ENCODE measurements at places on chromosomes 6 and 20.

DNA sequence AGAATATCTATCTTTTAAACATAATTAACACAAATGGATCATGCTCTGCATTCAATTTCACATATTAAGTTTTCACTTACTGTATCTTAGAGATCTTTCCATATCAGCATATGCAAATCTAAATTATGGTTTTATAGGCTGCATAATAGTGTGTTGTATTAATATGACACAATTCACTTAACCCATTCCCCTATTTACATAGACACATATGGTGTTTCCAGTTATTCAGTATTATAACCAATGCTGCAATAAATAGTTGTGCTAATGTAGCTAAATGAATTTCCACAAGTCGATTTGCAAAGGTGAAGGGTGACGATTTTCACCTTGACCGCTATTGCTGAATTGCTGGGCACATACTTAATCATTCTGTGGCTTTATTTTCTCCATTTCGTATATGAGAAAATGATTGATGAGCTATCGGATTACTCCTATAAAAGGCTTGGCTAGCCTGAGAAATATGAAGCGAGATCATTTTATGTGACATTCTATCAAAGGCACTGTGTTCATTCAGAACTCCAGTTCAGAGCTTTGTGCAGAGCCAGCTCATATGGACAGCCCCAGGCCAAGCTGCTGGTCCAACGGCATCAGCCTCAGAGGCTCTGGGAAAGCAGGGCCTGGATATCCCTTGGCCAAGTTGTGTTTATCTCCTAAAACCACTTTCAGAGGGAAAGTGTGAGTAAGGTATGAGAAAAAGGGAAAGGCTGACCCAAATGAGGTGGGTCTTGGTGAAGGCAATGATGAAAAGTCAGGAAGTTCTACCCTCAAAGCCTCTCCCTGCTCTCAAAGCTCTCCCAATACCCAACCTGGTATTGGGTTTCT is 50.8 kb downstream of the GFOD1 start:
- DNase-seq = no peak

- no peak for DNase-seq
Observed at GRCh38 chr6:22636452-22636851, 67.1 kb downstream of the HDGFL1 start.

- DNase-seq = no peak
Observed at GRCh38 chr6:28263922-28264321, 3.0 kb upstream of the ZSCAN26 start.

DNA sequence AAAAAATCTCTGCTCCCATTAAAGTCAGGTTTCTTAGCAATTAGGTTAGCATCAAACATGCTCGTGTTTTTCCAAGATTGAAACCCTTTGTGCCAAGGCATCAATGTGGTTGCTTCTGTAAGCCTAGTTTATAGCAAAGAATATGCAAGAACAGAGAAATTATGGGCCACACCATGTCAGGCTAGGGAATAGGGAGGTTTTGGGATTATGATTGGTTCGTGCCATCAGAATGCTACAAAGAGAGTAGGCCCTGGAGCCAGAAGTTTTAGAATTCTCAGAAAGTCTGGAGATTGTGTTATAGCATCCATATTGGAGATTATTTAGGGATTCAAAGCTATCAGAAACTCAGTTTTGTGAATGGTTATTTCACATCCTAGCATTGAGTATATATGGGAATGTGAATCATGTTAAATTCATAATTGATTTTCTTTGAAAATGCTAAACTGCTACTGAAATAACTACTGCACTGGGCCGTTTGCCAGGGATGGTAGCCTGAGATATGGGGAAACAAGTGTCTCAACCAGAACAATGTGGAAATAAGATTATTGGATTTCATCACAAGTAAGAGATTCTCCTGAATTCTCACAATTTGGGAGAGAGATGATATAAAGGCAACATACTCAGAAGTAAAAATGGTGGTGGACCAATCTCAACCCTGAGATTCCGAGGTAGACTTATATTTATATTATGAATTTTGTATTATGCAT is 45.3 kb downstream of the ZNF292 start:
- DNase-seq = no peak

- DNase-seq = no peak
Observed at GRCh38 chr20:46592580-46593362, 42.3 kb upstream of the OCSTAMP start.

DNA sequence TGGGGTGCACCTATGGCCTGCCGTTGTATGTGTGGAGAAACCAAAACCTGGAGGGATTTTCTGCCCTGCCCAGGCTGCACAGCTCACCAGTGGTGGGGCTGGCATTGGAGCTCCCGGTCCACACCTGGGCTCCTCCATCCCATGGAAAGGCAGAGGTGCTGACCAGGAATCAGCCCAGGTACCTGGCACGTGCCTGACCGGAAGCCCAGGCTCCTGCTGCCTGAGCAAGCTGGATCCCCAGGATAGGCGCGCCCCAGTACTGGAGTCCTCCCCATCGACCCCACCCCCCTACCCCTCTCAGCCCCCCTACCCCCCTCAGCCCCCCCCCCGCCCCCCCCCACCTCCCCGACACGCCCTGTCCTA is 39.9 kb upstream of the HMGA1 start:
- DNase-seq = no peak

DNA sequence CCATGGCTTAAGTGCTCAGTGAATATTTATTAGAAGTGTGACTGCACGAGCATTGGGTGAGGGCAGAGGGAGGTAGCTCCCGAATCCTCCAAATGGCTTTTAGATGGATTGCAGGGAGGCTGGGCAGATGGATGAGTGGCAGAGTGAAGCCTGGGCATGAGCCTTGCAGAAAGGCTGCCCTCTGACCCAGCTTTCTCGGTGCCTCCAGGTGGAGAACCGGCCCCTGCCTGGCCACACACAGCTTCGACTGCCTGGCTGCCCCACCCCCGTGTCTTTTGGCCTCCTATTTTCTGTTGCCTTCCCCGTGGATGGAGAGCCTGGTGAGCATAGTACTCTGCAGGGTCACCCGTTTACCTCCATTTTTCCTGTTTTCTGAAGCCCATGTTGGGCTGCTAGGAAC is 3.4 kb downstream of the VARS2 start:
- DNase-seq = no peak

DNA sequence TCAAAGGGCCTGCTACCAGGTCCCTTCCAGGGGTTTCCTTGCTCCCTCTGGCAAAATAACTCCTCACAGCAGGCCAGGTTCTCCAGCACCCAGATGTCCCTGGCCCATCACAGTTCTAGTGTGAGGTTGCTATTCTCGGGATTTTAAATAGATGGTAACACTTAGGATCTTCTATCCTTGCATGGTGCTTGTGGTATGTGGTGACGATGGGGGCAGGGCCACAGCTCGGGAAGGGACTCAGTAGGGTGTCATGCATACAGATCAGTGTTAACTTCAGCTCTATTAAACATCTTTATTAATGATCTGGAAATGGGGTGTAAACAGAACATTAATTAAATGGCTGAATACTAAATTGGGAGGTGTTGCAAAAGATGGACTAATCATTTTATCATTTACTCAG is 323.8 kb downstream of the QKI start:
- no peak for DNase-seq

DNA sequence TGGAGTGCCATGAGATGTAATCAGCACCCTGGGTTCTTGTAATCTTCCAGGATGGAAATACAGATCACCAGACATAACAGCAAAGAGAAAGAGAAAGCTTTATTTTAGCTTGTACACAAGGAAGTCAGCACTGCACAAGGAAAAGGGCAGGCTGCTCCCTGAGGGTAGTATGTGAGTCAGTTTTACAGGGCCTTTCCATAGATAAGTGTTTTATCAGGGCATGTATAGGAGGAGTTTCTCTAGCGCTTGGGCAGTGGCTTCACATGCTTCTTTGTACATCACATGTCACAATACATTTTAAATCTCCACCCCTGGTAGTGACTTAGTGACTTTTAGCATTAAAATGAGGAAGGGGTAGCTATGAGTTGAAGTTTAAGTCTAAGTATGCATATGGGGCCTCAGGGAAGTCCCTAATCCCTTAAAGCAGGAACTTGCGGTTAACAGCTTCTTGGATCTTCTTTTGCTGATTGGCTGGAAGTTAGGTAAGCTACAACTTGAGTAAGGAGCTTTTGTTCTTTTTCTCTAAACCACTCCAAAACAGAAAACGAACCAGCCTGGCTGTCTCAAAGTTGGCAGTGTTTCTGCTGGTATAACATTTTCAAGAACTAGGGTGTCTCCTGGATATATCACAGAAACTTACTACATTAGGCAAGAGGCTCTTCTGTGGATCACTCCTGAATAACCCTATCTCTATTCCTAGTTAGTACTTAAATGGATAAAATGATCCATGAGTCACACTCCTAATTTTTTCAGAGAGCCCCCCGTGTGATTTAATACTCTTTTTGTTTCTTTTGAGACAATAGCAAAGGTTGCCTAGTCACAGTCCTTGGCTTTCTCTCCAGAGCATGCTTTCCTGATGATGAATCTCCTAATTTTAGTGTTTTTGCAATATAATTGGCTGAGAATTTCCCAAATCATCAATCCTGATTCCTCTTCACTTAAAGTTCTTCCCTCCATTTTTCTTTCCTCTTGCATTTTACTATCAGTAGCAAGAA is 60.2 kb downstream of the MRAP2 start:
- no peak for DNase-seq

- no peak for DNase-seq
Observed at GRCh38 chr6:90463359-90463758, 123.5 kb downstream of the MAP3K7 start.

- no peak for DNase-seq
Observed at GRCh38 chr6:122701666-122702065, 77.8 kb upstream of the FABP7 start.

GRCh38 chr6:21873562-21873961 is 280.0 kb downstream of the SOX4 start:
- DNase-seq = no peak

DNA sequence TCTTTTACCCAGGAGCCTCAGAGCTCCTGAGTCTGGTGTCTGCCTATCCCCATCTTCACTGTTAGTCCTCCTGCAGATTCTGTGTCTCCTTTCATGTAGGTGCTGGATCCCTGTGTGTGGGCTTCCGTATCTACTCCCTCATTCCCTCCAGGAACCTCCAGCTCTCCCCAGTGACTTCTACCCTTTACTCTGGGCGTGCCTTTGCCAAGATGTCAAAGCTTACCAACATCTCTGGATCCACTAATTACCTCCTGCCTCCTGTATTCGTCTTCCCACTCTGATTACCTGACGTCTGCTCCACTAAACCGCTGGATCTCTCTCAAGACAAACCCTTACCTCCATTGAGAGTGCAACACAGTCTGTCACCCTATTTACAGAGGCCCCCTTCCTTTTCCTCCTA is 2.2 kb upstream of the C6orf136 start:
- no peak for DNase-seq

DNA sequence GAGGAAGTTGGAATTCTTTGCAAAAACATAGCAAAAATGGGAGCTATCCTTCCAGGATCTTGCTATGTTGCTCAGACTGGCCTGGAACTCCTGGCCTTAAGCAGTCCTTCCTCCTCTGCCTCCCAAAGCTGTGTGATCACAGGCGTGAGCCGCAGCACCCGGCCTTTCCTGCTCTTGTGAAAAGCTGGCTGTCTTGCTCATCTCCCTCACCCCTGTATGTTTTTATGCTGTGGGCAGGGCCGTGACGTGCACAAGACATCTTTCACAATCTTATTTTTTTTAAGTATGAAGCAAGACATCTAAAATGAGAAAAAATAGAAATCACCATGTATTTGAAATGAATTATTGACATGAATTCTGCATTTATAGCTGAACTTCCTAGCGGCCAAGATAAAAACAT is 110.4 kb downstream of the SAMD5 start:
- no peak for DNase-seq

DNA sequence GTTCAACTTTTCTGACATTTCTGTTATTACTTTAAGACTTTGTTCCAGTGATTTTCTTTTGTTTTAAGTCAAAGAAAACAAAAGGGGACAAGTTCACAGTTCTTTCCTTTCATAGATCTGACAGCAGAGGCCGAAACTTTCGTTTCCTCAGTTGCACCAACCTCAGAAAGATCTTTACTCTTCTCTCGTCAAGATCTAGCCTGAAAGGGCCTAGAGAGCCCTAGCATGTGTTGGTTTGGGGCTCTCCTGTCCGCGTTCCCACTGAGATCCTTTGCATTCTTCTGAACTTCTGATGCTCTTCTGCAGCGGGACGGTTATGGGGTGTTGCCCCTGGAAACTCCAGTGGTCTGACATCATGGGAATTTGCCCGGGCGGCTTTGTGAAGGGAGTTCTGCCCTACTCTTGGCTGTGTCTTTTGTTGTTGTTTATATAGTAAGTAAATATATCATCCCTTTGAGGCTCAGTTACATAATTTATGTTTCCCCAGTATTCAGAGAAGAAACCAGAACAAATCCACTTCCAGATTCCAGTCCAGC is 129.1 kb downstream of the SASH1 start:
- no peak for DNase-seq

- DNase-seq = no peak
Observed at GRCh38 chr6:37125774-37126492, 44.0 kb upstream of the PIM1 start.

- no peak for DNase-seq
Observed at GRCh38 chr6:43707269-43707668, 19.7 kb upstream of the MRPS18A start.

DNA sequence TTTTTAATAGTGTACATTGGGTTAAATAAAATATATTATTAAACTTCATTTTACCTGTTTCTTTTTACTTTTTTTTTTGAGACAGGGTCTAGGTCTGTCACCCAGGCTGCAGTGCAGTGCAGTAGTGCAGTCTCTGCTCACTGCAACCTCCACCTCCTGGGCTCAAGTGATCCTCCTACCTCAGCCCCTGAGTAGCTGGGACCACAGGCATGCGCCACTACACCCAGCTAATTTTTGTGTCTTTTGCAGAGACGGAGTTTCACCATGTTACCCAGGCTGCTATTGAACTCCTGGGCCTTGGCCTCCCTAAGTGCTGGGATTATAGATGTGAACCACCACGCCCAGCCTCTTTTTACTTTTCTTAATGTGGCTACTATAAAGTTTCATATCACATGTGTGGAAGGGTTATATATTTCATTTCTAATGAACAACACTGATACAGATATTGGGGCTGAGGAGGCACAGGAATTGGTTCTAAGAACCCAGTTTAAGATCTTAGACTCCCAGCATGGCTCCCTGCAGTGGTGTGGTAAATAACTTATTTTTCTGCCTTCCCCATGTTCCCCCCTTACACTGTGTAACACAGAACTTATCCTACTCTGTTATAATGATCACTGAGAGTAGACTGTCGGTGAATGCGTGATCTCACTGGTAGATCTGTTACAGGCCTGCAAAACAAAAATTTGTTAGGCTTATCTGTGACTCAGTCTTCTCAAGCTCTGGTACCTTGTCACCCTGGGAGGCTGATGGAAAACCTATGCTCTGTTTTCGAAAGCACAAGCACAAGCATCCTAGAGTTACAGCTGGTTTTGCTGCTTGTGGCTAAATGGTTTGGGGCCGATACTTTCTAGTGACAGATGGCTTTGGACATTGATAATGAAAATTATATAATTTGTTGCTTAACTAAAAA is 5.8 kb upstream of the ATXN1 start:
- no peak for DNase-seq

- no peak for DNase-seq
Observed at GRCh38 chr6:136930528-136930927, 8.4 kb downstream of the SLC35D3 start.

GRCh38 chr6:117444600-117444999 is 18.9 kb upstream of the ROS1 start:
- DNase-seq = no peak

GRCh38 chr20:64064145-64064698 is 1.2 kb downstream of the TCEA2 start:
- DNase-seq = no peak

- no peak for DNase-seq
Observed at GRCh38 chr6:53294095-53294494, 54.7 kb downstream of the ELOVL5 start.

All from COR-L47 (cell line).